ENCODE measurements at places on chromosomes 2 and 18.

- DNase-seq = no peak
Measured at GRCh38 chr2:95264624-95265023, 9.6 kb upstream of the PROM2 start.

DNA sequence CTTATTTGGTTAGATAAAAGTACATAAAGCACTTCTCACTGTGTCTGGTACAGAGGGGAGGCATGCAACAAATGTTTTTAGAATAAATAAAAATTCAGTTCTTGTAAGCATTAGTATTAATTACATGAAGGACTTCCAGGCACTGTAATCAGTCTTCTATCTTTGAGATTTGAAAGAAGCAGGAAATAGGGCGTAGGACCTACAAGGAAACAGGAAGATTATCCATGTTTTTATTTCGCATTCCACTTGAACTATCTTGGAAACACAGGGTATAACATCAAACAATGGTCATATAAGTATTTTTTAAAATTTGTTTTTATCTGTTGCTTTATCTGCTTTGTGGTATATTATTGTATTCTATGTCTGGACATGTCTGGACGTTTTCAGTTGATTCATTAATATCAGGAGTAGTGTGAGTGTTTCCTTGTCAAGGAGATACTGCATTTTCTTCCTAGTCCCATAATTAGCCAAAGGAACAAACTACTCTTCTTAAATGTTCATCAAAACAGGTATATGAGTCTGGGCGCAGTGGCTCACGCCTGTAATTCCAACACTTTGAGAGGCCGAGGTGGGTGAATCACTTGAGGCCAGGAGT, 32.5 kb downstream of the BMPR2 start:
- DNase-seq = no peak

DNA sequence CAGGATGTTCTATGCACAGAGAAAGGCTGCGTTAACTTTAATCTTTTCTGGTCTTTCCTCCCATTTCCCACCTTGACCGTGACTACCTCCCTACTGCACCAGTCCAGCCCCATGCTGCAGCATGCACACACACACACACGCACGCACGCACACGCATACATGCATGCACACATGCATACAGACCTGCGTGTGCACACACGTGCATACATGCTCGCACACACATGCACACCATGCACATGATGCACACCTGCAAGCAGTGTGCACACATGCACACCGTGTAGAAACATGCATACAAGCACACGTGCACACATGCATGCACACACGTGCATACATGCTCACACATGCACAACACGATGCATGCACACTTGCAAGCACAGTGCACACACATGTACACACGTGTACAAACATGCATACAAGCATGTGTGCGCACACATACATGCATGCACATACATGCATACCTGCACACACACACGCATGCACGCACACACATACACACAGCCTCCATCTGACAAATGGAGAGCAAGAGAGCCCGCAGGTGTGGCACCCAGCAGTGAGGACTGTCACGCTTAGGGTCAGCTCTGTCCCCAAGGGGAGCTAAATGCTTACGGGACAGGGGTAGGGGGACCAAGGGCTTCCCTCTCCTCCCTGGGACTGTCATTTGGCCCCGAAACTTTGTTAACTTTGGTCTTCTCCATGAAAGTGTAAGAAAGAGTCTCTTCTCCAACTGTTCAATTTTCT, 18.2 kb downstream of the SNORC start:
- DNase-seq = no peak

DNA sequence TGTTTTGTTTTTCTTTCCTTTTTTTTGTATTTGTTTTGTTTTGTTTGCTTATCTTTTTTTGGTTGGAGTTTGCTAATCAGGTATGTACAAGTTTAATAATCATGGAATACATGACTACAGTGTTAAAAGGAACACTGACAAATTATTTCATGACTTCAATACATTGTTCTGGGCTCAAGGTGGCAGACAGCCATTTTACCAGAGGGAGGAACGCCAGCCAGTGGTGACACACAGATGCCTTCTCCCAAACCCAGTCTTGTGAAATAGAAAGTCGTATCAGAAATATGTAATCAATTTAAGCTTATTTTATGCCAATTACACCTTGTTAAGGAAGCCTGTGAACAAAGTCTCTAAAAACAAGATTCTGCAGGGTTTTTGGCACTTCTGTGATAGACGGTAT, 264.0 kb upstream of the EPHA4 start:
- no peak for DNase-seq

- DNase-seq = peak; percentile 66
Measured at GRCh38 chr2:168545439-168546082, 89.5 kb downstream of the CERS6 start.
